NCI-H524 treated with DMSO at 0.1 percent for 48 hours (cell line): ENCODE measurements at places on chromosomes 12 and 14.

DNA sequence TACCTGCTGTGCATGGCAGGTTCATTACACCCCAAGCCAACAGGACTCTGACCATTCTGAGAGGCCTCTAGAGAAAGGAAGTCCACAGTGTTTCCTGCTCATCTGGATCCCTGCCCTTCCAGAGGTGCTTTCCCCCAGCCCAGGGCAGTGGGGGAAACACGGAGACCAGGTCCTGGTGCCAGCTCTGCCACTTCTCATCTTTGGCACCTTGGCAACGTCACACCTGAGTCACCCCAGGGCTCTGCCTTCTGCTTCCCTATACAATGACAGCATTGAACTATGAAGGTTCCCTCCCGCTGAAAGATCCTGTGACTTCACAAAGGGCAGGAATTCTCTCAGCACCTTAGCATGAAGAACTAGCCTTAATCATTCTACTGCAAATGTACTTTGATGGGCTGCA, 74.9 kb downstream of the ANO2 start:
- no peak for DNase-seq

- DNase-seq, result no peak
These were observed 281.9 kb downstream of the CACNA1C start for GRCh38 chr12:2334689-2335088.

DNA sequence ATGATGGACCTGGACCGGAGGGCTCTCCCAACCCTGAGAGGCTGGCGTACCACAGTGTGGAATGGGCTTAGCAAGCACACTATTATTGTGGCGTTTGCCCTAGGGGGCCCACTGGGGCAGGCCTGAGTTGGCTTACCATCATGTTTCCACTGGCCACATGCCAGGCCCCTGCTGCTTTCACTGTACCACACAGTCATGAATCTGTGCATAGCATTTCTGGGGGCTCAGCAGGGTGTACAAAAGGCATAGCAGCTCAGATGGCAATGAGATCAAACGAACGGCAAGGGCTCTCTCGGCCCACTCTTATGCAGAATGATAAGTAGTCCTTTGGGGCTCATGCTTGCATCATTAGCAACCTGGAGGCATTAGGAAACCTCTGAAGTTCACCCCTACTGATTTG, 137.0 kb upstream of the HIF1A start:
- DNase-seq, result peak; percentile 65

- no peak for DNase-seq
These were observed 142.9 kb downstream of the ASCL1 start for GRCh38 chr12:103100257-103100831.

DNA sequence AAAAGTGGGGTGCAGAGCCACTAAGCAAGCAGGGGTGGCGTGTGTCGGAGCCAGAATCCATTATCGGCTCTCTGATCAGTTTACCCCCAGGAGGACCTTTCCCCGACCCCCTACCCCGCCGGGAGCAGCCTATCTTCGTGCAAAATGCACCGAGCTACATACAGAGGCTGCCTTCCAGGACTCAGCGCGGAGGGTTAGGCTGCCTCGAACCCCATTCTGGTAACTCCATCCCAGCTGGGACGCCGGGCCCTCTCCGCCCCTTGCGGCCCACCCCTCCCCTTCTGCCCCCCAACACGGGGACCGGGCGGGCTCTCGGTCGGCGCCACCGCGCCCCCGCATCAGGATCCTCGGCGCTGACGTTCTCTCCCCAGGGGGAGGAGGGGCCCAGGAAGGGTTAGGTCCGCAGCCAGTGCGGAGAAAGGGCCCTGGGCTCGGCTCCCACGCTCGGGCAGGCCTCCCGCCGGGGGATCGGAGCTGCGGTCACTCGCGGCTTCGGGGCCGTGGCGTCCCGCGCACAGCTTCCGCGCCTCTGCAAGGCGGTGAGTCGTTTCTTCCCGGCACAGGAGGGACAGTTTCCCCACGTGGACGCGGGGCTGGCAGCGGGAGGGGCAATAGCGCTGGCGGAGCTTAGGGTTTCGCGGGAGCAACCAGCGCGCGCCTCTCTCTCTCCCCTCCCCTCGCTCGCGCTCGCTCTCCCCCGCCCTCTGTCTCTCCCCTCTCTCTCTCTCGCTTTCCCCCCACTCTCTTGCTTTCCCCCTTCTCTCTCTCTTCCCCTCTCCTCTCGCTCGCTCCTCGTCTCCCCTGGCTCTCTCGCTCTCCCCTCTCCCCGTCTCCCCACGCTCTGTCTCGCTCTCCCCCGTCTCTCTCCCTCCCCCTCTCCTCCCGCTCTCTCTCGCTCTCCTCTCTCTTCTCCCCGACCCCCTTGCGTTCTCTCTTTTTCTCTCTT, 12.5 kb upstream of the MAP3K9 start:
- peak; percentile 17 for DNase-seq

- no peak for DNase-seq
These were observed 298.4 kb downstream of the NUAK1 start for GRCh38 chr12:105840384-105840783.

DNA sequence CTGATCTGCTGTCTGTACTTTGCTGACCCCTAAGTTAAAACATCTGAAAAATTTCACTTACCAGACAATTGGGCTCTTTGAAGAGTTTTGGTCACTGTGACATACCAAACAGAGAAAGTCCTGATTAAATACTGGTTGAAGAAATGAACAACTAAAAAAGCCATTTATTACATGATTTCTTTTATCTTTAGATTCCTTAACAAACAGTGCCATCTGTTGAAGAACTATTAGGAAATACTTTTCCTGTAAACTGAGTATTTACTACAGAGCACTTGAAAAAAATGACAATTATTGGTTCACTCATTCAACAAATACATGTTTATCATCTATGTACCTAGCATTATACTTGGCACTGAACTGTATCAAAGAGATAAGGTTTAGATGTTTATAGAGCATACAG, 6.5 kb upstream of the WASHC4 start:
- no peak for DNase-seq

GRCh38 chr12:33944703-33945437, 77.4 kb upstream of the ALG10 start:
- no peak for DNase-seq
